A549 treated with ZK216348 at 1 μM for 4 hours (cell line): ENCODE measurements at places on chromosomes 7 and 10. TPM values are rescaled to one million over a fixed set of nuclear protein-coding genes. Genes with fewer than 3 reads are reported as not detected.

SEC61A2 gene
- 10.1 to 15.3 TPM (median 12.9 TPM) in 5 replicates for total RNA-seq

LIPN gene
- total RNA-seq = not detected in 5 replicates

AQP1 gene
- 0.35 to 0.87 TPM (median 0.46 TPM) in 5 replicates for total RNA-seq

RPA3 gene
- 74.2 to 106 TPM (median 95.0 TPM) in 5 replicates for total RNA-seq

PRPS1L1 gene
- not detected in 5 replicates for total RNA-seq

LRRN3 gene
- total RNA-seq = 0.04 TPM in 1 of 5 replicates, not detected in the others

HOXA3 gene
- total RNA-seq = 3.8 to 9.6 TPM (median 8.0 TPM) in 5 replicates

C10orf67 gene
- total RNA-seq = 0.06 TPM in 1 of 5 replicates, not detected in the others
